Fibroblast of skin of right biceps (primary cell): ENCODE measurements at places on chromosomes 5 and 9.

- DNase-seq: no peak
Measured at GRCh38 chr9:114619191-114619761, 8.2 kb downstream of the TMEM268 start.

DNA sequence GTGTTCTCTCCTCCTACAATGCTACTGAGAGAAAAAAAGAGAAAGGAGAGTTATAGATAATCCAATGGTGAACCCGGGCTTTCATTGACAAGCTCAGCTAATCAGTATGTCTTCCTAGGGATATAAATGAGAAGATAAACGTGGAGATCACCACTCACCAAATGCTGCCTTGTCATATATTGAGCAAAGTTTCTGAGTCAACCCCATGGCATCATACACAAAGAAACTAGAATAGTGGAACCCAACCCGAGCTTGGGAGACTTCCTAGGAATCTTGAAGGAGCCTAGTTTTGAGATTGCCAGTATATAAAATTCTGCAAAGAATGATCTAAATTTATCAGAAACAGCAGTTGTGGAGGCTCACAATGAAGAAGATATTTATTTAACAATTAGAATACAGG, 47.8 kb downstream of the PTPN3 start:
- no peak for DNase-seq

DNA sequence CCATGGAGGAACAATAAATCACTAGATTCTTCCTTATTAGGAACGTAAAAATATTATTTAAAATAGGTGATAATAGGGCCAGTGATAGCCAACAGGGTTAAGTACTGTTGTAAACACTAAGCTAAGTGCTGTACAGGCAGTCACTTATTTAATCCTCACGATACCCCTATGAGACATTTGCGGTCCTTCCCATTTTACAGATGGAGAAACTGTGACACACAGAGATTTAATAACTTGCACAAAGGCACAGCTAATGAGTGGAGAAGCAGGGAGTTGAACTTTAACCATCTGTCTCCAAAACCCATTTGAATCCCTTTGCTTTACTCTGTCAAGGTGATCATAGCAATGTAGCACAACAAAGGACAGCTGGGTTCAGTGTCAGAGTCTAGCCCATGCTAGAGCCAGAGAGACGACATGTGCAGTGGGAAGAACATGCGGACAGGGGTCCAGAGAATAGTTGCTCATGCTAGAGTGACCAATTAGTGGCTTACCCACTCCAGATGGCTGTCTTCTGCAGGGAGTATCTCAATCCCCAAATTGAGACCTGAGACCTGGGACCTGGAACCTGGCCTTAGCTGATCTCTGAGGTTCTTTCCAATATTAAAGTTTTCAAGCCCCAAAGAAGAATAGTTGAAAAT, 28.9 kb downstream of the STXBP1 start:
- no peak for DNase-seq

GRCh38 chr5:34017254-34017653, 9.4 kb upstream of the AMACR start:
- no peak for DNase-seq

DNA sequence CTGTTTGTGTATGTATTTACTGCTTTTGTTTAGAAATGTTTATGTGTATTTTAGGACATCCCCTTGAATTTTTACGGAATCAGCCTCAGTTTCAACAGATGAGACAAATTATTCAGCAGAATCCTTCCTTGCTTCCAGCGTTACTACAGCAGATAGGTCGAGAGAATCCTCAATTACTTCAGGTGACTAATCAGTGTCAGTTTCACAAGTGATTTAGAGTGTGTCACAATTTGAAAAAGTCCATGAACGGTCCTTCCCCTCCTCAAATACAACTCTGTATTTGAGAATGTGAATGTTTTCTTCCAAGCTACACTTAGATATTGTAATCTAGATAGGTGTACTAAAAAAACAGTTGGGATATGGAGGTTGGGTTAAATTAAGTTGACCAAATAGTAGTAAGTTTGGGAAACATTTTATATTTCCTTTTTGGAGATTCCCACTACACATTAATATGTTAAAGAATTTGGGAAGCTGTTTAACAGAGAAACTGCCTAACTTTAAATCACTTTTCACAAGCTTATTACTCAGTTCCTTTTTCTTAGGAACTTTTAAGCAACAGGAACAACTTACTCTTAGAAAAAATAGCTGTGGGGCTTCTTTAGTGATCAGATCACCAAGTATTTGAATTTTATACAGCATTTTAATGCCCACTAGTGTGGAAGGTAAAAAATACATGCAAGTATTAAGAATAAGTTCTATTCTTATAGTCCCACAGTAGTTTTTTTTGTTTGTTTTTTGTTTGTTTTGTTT, 40.9 kb downstream of the RAD23B start:
- no peak for DNase-seq

DNA sequence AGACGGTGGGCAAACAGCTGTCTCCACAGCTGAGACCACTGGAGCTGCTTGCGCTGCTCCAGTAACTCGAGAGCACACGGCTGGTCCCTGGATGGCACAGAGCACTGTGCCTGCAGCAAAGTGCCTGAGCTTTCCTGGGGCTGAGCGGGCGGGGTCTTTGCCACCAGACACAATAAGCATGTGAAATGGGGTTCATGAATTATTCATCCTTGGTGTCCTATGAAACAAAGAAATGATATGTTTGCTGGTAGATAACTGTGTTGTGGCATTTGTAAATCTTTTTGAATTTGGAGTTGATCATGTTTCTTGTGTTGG, 151.7 kb upstream of the MPDZ start:
- no peak for DNase-seq

GRCh38 chr5:126645132-126645531, 44.4 kb downstream of the PHAX start:
- no peak for DNase-seq

- DNase-seq: no peak
Measured at GRCh38 chr5:18566671-18567070, 932.4 kb downstream of the TAF11L14 start.

DNA sequence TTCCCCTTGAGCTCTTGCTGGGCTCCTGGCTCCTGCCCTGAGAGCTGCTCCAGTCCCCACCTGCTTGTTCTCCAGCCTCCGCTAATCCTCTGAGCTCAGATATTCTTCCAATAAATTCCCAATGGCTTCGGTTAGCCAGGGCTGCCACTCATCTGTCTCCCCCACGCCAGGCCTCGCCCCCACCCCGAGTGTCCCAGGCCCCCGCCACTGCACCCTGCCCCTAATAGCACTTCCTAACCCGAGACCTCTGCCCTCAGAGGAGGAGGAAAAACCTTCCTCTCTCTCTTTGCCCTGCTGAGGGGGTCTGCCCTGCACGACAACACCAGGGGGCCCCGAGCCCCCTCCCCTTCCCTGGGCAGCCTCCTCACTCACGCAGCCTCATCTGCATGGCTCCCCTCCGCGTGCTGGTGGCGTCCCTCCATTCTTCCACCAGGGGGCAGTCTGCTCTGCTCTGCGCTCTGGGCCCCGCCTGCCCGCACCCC, 5.4 kb upstream of the LCN15 start:
- DNase-seq: no peak

DNA sequence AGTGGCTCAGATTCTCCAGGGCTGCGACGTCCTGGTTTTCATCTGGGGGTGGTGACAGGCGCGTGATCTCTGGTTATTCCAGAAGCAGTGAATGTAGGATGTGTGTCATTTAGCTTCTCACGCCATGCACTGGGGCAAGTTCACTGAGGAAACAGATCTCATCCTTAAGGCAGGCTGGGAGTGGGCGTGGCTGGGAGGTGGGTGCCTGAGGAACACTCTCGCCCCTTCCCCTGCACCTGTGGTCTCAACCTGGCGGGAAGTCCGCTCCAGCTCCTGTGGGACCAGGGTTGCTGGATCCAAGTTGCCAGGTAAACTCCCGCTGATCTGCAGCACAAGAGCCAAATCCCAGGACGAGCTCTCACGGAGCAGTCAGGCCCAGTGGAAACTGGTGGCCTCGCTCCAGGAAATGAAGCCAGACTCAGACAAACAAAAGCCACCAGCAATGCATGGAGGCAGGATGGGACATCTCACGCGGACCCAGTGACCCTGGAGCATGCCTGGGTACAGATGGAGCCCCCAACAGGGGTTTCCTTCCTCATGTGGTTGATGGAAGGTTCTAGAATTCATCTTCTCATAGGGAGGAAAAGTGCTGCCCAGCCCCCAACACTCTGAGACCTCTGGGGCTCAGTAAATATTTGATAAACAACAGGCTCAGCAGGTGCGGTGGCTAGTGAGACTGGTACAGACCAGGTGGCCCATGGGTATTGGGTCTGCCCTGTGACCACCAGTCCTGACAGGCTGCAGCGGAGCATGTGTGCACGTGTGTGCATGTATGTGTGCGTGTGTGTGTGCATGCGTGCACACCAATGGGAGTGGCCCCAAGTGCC, 16.3 kb upstream of the SLC12A7 start:
- DNase-seq: no peak

GRCh38 chr5:133939668-133940067, 28.8 kb downstream of the C5orf15 start:
- DNase-seq: no peak

DNA sequence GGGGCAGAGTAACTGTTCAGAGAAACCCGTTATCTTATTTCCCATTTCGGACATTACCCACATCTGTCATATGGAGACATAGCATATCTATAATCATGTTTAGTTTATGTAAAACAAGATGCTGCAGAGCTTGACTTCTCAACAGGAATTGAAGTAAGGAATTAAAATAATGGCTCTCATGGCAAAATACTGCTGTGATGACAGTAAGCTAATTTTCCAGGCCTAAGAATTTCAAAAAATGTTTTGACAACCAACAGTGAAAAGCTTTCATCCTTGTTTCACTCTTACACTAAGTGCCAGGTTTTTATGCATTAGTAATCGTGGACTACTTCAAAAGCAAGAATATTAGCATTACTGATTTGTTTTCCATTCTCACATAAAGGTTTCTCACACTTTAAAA, 518.2 kb downstream of the PTPRD start:
- no peak for DNase-seq

DNA sequence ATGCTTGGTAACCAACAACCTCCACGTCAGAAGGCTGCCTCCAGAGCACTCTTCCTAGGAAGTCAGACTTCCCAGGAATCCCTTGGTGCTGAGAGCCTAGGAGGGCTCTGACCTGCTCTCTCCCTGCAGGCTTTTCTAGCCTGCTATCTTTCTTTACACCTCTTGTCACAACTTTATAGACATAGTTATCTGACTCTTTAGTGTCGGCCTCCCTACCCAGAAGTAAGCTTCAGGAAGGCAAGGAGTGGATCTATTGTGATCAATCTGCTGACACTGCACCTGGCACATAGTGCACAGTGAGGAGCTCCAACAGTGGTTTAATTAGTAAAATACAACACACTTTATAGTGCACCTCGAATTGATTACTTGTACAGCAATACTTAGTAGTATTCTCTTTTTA, 2.3 kb downstream of the AFAP1L1 start:
- DNase-seq: no peak

DNA sequence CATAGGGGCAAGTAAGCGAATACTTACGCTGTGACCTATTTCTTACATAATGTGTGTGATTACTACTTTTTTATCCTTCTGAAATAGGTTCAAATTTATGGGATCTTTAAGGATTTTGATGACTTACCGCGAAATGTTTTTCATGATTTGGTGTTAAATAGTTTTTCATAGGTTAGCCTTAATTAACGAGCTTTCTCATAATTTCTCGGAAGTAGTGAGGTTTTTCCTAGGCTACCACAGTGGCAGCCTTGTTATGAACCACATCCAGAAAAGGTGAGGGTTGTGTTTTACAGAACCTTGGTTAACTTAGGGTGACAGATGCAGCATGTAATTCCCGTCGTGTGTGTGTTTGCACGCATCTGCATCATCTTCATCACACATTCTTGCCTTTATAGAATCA, 1.3 kb downstream of the SH3GL2 start:
- DNase-seq: no peak

- peak; percentile 19 for DNase-seq
Measured at GRCh38 chr9:130445268-130445983, 665 bp downstream of the ASS1 start.

GRCh38 chr9:136024696-136025316, 63.6 kb upstream of the UBAC1 start:
- no peak for DNase-seq

DNA sequence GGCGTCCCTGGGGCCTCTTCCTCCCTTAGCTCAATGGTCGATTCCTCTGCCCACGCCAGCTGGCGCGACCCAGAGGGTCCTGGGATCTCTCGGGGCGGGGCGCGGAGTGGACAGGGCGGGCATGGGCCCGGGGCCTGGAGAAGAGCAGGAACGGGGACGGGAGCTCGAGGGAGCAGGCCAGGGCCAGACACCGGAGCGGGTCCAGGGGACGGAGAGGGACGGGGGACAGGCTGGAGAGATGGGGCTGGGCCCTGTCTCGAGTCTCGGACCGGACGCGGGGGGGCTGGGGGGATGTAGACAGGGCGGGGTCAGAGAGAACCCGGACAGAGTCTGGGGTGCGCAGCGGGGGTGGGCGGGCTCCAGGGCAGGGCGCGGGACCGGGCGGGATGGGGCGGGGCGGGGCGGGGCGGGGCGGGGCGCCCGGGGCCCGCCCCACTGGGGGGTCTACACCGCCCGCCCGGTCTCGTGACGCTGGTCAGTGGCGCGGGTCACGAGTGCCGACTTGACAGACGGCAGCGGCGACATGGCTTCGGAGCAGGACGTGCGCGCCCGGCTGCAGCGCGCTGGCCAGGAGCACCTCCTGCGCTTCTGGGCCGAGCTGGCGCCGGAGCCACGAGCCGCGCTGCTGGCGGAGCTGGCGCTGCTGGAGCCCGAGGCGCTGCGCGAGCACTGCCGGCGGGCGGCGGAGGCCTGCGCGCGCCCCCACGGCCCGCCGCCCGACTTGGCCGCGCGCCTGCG, at the start of gene UAP1L1:
TSS of gene UAP1L1 (plus strand) at position 508 of the 738 bp plus-strand sequence. CDS start at position 524, 16 bp downstream.
- peak; percentile 49 for DNase-seq

DNA sequence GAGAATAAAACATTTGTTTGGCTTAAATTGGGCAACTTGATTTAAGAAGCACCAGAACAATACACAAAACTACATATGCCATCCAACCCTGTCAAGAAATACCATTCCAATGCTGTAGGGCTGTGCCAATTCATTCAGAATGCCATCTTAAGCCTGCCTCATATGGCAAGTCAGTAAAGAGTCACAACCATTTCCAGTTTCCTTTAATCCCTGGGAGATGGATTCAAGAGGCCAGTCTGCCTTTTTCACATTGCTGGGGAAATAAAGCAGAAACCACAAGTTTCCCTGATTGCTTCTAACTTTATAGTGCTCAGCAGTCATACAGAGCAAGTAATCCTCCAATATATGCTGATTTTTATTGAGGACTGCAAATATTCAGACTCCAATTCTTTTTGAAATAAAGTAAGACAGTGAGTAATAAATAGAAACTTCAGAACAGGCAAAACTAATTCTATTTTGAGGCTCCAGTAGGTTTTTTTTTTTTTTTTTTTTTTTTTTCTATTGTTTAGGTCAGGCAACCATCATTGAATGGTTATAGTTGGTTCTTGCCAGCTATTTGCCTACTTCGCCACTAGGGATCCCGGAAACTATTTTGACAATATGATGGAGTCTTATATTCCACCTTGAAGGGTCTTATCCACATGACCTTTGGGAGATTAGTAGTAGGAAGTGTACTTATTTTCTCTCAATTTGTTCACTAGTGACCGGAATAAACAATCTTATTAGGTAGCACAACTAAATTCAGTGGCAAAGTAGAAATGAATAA, 400.9 kb upstream of the MEF2C start:
- peak; percentile 41 for DNase-seq
